Lung microvascular endothelial cell (primary cell): ENCODE measurements at places on chromosomes 6 and 20. TPM values are rescaled to one million over a fixed set of nuclear protein-coding genes. Genes with fewer than 3 reads are reported as not detected.

- peak; percentile 22 for DNase-seq
Measured at GRCh38 chr20:36084897-36085613, 69.5 kb upstream of the EPB41L1 start.

DNA sequence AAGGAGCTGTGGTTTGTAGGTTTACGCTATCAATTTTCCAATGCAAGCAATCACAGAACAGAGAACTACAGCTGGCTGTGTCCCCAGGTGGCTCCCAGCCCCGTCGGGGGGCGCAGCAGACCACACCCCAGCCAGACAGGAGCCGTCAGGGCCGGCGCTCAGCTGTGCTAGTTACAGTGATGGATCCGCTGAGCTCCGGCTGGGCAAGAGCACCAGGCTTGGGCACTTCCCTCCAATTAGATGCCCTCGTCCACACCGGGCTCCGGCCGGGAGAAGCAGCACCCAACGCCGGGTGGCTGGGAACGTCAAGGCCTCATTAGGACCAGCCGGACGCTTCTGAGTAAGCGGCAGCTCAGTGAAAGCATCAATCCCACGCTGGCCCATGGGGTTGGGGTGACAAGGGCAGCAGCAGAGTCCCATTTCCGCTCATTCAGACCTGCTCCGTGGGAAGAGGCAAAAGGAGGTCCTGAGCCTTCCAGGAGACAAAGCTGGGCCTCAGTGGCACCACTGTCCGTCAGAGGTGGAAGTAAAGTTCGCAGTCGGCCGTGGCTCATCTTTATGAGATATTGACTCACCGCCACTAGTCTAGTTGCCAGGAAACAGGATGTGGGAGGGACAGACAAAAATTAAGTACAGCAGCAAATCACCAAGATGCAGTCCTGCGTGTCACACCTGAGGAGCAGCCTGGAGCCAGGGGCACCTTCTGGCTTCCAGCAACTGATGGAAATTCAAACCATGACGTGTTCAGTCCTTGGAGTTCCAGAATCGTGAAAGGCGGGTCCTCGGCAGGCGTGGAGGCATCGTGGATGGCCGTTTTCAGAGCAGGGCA lies 164.1 kb downstream of the TAF4 start:
- DNase-seq, result no peak

- no peak for DNase-seq
Measured at GRCh38 chr20:59482351-59483187, 121.8 kb upstream of the PHACTR3 start.

DNA sequence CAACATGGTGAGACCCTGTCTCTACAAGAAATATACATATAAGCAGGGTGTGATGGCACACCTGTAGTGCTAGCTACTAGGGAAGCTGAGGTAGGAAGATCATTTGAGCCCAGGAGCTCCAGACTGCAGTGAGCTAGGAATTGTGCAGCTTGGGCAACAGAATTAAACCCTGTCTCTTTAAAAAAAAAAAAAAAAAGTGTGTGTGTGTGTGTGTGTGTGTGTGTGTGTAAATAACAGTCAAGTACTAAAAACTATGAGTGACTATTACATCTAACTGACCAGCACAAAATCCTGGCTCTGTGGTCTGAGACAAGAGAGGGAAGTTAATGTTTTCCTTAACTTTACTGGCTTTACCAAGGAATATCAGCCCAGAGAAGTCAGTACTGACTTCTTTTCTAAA lies 32.8 kb downstream of the REPS1 start:
- no peak for DNase-seq

- DNase-seq, result no peak
Measured at GRCh38 chr20:25195962-25196785, 662 bp downstream of the ENTPD6 start.

GRCh38 chr6:136782021-136782770 lies 10.1 kb downstream of the MAP3K5 start:
- peak; percentile 81 for DNase-seq

DNA sequence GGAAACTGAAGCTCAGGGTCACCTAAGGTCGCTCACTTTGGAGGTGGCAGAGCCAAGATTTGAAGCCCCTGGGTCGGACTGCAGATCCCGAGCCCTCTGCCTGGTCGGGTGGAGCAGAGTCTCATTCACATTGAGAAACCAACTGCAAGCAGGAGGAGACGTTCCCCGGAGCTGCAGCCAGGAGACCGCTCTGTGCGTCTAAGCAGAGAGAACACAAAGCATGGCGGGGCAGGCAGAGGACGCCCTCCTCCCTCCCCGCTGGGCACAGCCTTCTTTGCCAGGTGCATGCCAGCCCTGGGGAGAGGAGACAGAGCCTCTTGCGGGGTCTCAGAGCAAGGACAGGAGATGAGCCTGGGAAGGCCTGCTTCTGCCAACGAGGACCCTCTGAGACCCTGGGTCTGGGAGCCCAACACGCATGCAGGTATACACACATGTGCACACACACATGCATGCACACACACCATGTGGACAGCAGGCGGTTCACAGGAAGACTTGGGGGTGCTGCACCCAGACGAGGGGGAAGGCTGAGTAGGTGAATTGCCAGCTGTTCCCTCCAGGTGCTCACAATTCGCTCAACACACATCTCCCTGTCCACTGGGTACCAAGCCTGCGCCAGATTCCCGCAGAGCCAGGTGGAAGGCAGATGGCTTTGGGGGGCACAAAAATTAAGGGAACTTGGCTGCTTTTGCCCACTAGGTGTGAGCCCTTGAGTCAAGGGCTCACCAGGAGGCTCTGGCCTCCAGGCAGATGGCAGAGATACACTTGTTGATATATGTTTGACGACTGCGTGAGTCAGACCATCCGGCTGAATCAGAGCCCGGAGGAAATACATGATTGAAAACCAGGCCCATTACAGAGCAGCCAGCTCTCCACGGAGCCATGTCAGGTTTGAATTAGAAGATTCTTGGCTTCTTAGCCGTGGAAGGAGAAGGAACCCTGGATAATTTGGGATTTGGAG lies 5.5 kb upstream of the NTSR1 start:
- DNase-seq, result peak; percentile 88

- DNase-seq, result no peak
Measured at GRCh38 chr6:79146421-79146820, 68.4 kb upstream of the PHIP start.

- DNase-seq, result no peak
Measured at GRCh38 chr20:51331481-51331880, 211.0 kb downstream of the NFATC2 start.

DNA sequence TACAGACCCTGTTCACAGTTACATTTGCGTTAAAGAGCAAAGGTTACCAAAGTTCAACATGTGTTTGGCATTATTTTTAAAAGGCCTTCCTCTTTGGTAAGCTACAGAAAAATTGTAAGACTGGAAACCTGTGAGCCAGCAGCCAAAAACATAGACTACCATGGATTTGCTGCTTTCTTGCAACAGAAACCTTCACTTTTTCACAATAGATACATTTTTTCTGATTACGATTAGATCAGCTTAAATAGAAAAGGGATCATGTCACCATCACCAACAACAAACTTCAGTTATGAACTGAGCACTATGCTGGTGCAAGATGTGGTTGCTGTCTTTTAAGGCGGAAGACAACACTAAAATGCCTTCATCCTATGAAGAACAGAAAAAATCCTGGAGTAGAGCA lies 112.3 kb upstream of the MARCKS start:
- DNase-seq, result no peak

DNA sequence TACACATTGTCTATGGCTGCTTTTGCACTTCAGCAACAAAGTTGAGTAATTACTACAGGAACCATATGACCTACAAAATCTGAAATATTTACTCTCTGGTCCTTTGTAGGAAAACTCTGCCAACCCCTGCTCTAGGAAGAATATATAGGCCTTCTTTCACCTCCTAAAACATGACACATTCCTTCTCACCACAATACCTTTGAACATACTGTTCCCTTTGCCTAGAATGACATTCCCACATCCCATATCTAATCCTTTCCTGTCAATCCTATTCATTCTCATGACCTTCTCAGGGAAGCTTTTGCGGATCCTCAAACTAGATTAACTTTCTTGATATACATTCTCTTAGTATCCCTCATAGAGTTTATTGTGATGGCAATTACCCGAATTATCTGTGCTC lies 18.0 kb upstream of the NCOA6 start:
- DNase-seq, result no peak

DNA sequence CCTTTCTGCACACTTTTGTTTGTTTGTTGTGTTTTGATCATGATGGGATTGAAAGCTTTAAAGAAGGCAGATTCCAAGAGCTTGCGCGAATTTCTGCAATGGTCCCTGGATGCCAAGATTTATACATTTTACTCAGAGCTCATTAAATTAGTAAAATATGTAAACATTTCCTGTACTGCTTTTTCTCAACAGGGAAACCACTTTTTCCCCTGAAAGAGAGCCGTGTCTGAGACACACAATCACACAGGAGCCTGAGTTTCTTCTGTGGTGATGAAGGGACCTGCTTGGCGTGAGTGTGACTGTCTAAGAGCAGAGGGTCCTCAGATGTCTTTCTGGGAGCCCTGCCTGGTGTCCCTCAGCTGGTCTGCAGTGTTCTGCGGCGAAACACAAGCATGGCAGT lies 12.1 kb upstream of the TAGAP start:
- DNase-seq, result no peak

GRCh38 chr6:156279261-156279969 lies 497.8 kb upstream of the ARID1B start:
- DNase-seq, result no peak

GRCh38 chr20:49184691-49185070 lies 3.5 kb downstream of the STAU1 start:
- no peak for DNase-seq

DNA sequence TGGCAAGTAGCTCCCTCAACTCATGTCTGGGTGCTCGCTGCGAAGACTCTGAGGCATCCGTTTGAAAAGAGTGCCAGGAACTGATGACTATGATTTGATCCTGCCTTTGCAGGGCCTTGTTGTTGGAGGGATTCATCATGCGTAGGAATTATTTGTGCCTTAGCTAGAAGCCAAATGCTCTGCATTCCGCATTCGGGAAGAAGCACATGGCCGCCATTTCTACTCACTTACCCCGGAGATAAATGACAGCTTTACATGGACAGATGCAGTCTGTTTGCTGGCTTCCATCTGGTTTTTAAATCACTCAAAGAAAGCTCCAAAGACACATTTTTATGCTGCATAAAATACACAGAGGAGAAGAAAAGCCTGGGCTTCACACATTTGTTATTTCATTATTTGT lies 363.3 kb upstream of the CDH4 start:
- no peak for DNase-seq

DNA sequence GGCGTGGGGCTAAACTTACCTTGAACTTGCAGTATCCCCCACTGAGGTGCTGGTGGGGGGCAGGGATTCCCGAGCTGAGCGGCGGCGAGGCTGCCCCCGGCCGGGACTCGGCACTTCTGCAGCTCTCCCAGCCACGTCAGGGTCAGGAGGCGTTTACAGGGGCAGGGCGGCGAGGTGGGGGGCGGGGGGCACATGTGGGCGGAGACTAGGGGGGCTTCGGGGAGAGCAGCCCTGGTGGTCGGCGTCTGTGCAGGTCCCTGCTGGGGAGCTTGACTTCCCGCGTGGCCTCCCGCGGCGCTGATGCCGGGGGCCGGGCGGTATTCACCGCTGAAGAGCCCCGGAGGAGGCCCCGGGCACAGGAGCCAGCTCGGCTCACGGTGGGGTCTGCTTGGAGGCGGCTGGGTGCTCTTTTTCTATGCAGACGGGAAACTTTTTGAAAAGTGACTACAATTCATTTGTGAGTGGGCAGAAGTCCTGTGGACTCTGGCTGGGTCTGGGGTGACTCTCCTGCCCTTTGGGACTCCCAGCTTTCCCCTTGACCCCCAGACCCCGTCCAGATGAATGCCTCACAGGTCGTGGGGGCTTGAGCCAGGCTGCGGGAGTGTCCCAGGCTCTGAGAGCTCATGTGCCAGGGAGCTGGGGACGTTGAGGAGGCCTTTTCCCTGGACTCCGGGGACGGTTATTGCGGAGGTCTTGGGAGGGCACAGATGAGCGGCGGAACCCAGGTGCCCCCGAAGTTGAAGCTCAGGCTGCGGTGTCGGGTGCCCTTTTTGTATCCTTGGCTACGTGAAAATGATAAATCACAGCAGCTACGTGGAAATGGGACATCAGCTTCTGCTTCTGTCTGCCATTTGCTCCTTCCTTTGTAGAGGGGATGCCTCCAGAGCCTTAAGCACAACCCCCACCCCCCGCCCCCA lies 75.9 kb upstream of the GATA5 start:
- DNase-seq, result no peak

- no peak for DNase-seq
Measured at GRCh38 chr6:137926985-137927384, 59.9 kb downstream of the TNFAIP3 start.

- DNase-seq, result no peak
Measured at GRCh38 chr6:51844336-51844735, 243.1 kb downstream of the PKHD1 start.

GRCh38 chr20:481167-481566 lies 18.8 kb upstream of the TBC1D20 start:
- DNase-seq, result no peak

DNA sequence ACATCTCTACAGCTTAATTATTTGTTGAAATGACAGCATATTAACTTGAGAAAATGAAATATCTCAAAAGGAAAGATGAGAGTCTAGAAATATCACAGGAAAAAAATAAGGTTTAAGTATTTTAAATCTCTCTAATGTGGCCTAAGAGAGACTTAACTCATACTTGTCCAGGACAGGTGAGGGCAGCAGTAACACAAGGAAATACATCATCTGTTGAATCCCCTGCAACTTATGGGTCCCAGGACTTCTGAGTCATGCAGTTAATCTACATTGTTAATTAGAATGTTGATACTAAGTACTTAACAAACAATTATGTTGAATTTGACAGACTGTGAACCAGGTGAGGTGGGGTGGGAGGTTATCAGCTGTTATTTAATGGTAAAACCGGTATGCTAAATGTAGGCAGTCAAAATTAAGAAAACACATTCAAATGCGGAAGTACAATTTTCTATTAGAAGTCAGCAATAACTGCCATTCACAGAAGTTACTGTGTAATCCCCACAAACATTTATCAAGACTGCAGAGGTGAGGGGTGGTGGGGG lies 87.9 kb downstream of the CEP57L1 start:
- no peak for DNase-seq

- peak; percentile 33 for DNase-seq
Measured at GRCh38 chr6:109794201-109794923, 103.3 kb downstream of the FIG4 start.

- DNase-seq, result no peak
Measured at GRCh38 chr20:37407019-37407566, 61.2 kb downstream of the SRC start.

- no peak for DNase-seq
Measured at GRCh38 chr6:431986-432385, 40.4 kb downstream of the IRF4 start.

DNA sequence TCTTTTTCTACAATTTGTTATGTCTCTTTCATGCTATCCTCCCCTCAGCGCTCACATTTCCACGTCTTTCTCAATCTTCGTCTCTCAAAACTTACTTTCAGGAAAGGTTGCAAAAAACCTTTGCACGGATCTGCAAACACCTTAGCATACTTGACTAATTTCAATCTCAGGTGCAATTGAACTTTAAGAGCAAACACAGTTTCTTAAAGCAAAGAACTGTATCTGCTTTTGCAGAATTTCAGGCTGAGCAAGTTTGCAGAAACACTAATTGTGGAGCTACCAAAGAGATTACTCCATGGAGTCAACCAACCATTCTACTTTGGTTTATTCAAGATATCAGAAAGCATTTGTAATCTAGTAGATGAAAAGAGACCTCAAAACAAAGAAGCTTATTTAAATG lies 668.2 kb upstream of the MARCKS start:
- DNase-seq, result no peak

- peak; percentile 91 for DNase-seq
Measured at GRCh38 chr6:137237413-137238170, 18.4 kb upstream of the IFNGR1 start.

Gene FOXQ1
- not detected in 2 replicates for total RNA-seq

Gene ZFP57
- total RNA-seq, result 1.4 TPM in 1 of 2 replicates, not detected in the other

Gene UFL1
- total RNA-seq, result 15.3 and 17.5 TPM in 2 replicates

Gene GPR6
- total RNA-seq, result not detected in 2 replicates

Gene HCRTR2
- not detected in 2 replicates for total RNA-seq

Gene TASP1
- total RNA-seq, result 5.0 and 6.5 TPM in 2 replicates

Gene LY6G6D
- total RNA-seq, result not detected in 2 replicates

Gene DACT2
- not detected in 2 replicates for total RNA-seq
